H54 (cell line): ENCODE measurements at places on chromosomes 5 and 9.

GRCh38 chr9:132200706-132201105 lies 38.8 kb downstream of the NTNG2 start:
- DNase-seq = no peak

GRCh38 chr9:126973651-126974529 lies 59.3 kb downstream of the RALGPS1 start:
- DNase-seq = no peak

DNA sequence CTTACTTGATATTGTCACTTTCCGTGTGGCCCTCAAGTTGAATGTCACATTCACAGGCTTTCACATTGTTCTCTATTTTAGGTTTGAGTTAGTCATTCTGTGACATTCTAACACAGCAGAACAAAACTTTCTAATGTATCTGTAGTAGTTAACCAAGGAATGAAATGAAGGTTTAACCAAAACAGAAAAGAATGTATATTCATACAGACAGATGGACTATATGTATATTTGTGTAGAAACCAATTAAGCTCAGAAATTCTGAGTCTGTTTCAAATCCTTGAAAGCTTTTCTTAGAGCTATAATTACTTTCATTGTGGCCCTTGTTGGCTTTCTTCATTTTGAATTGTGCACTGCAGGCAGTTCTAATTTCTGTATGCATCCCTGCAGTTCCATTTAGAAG lies 654.7 kb downstream of the LRRC70 start:
- no peak for DNase-seq

DNA sequence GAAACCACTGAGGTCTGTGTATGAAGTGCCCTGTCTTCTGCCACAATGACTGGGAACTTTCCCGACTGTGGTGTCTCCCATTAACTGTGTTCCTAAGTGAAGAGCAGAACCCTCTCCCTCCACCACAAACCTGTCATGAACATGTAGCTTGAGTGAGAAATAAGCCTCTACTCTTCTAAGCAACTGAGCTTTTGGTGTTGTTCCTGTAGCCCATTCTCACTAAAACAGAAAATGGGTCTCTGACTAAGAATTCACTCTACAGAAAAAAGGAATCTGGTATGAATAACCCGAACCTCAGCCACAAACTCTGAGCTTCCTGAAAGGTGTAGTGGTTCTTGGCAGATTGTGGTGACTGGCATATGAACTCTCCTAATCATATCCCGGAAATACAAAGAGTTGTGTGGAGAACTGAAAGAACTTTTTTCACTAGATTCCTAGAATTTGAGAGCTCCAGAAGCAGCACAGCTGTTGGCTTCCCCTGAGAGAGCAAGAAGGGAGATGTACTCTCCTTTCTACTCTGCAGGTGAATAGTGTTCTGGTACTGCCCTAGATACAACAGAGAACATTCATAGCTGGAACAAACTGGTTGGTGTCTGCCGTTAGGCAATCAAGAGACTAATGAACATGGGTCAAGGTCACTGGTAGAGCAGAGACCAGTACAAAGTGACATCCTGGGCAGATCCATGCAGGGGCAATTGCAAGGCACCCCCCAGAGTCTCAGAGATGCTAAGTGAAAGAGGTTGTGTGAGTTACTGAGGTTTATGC lies 283.8 kb downstream of the PDE4D start:
- no peak for DNase-seq

DNA sequence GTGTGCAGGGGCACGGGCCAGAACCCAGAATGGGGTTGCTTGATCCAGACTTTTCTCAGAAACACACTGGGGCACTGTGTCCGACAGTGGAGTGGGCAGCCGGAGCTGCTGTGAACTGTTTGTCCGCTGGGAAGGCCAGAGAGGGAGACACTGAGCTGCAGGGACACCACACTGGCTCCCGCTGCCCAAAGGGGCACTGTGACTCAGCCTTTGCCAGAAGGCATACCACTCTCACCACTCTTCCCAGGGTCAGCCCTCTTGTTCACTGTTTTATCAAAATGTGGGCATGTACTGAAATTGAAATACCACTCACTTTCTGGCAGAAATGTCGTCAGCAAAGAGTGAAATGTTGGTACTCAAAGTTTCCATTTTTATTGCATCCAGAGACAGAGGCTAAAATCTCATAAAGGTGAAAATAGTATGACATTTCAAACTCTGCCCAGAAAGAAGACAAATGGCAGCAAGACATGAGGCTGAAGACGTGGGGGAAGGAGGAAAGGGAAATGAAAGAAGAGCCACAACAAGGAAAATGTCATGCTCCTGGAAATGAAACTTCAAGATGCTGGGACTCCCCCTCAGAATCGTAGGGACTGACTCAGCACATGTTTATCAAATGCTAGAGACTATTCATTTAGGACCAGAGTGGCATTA lies 4.5 kb upstream of the IL7R start:
- DNase-seq = peak; percentile 50

GRCh38 chr9:69134412-69134811 lies 39.7 kb upstream of the TJP2 start:
- DNase-seq = no peak

DNA sequence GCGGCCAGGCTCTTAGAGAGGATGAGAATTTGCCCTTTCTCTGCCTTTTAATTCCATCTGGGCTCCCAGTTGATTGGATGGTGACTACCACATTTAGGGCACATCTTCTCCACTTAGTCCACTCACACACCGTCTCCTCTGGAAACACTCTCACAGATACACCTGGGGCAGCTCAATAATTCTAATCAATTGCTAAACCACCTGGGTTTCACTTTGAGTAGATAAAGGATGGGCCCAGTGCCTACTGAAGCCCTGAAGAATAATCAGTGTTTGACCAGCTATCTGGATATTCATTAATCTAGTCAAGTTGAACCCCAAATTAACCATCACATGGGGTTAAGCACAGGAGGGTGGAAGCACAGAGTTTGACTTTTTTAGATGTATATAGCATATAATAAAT lies 19.1 kb downstream of the MAN2A1 start:
- DNase-seq = no peak

DNA sequence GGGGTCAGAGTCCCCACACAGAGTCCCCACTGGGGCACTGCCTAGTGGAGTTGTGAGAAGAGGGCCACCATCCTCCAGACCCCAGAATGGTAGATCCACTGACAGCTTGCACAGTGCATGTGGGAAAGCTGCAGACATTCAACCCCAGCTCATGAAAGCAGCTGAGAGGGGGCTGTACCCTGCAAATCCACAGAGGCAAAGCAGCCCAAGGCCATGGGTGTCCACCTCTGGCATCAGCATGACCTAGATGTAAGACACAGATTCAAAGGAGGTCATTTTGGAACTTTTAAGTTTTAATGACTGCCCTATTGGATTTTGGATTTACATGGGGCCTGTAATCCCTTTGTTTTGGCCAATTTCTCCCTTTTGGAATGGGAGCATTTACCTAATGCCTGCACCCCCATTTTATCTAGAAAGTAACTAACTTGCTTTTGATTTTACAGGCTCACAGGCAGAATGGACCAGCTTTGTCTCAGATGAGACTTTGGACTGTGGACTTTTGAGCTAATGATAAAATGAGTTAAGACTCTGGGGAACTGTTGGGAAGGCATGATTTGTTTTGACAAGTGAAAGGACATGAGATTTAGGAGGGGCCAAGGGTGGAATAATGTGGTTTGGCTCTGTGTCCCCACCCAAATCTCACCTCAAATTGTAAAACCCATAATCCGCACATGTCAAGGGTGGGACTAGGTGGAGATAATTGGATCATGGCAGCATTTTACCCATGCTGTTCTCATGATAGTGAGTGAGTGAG lies 56.3 kb upstream of the ITGA1 start:
- no peak for DNase-seq

DNA sequence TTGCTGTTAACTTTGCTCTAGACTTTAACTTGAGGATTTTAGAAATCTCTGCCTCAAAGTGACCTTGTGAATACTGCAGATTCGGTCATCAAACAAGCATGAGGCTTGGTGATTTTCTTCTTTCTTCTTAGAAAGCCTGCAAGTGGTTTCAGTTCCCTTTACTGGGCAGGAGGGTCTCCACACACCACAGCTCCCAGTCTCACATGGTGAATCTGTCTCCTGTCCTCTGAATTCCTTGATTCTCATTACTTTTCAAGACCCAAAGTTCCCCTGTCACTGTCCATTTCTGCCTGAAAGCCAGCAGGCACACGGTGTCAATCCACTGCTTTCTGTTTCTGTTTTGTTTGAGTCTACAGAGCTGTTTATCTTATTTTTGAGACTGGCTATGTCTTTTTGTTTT lies 14.1 kb downstream of the HSPB3 start:
- DNase-seq = no peak

GRCh38 chr5:141486091-141486490 lies 1.3 kb downstream of the PCDHGC4 start:
- DNase-seq = no peak

DNA sequence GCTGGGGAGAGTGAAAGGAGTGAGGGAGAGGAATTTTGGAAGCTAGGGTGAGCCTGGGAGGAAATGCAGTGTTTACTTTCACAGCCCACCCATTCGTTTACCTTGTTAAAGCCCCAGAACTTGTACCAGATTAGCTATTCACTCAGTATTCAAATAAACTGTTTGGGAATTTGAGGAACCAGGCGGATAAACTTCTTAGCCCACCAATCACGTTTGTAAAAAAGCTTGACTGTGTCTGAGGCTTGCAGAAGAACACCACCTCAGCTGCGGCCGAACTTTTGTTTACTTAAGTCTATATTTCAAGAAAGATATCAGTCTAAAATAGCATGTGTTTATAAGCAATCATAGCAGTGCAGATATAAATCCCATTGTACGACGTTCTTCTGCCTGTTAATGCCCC lies 5.2 kb upstream of the TLE1 start:
- DNase-seq = no peak

- DNase-seq = no peak
These were observed 12.7 kb downstream of the ABLIM3 start for GRCh38 chr5:149153751-149154610.

- DNase-seq = no peak
These were observed 31.2 kb downstream of the GHR start for GRCh38 chr5:42454216-42454995.
